Activated T-cell treated with anti-CD3 and anti-CD28 coated beads for 1 hour (primary cell): ENCODE measurements at places on chromosomes 11 and 22.

- DNase-seq: no peak
Measured at GRCh38 chr11:101510591-101510990, 73.2 kb downstream of the TRPC6 start.

- DNase-seq: no peak
Measured at GRCh38 chr22:28581016-28581415, 98.6 kb downstream of the TTC28 start.

DNA sequence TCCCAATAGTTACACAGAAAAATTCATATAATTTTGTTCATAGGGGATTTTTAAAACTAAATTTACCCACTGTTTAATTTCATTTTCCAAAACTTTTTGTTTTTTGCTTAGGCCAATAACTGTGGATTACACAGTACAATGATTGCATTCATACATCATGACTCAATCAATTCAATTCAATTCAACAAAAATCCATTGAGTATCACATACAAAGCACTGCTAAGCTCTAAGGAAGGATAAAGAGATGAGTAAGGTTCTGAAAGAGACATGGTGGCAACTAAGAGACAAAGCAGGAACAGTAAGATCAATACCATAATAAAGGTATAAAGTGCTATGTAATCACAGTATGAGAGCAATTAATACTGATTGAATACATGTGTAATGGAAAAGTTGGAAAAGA, 9.4 kb upstream of the LAYN start:
- no peak for DNase-seq

- DNase-seq: no peak
Measured at GRCh38 chr11:103848686-103849085, 187.8 kb upstream of the DDI1 start.

DNA sequence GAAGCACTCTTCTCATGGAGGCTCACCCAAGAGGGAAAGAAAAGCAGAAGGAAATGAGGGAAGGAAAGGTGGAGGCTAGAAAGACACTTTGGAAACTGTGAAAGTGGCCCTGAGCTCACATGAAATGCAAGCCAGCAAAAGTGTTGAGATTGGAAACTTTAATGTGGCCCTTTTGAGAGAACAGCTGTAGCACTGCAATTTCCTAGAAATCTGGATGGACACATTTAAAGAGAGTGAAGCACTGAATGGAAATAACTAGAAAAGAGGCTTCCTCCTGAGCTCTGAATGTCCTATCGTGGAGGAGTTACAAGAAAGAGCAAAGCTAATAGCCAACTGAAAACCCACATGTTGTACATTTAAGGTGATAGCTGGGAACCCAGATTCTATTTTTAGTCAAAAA, 56.0 kb downstream of the LIF start:
- no peak for DNase-seq

DNA sequence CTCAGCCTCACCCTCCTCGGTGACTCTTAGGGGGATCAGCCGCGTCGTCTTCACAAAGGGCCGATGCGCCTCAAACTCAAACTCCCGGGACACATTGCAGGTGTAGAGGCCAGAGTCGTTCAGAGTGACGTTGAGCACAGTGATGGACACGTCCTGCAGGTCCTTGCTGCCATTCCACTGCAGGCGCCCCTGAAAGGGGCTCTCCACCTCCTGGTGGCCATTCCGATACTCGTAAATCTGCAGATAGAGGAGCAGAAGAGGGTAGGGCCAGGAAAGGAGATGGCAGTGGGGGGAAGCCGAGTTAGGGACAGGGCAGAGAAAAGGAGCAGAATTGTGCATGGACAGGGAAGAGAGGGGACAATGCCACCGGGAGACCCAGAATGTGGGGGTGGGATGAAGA, 12.0 kb downstream of the SCN3B start:
- DNase-seq: no peak
